ENCODE measurements at places on chromosomes 5 and 9.

DNA sequence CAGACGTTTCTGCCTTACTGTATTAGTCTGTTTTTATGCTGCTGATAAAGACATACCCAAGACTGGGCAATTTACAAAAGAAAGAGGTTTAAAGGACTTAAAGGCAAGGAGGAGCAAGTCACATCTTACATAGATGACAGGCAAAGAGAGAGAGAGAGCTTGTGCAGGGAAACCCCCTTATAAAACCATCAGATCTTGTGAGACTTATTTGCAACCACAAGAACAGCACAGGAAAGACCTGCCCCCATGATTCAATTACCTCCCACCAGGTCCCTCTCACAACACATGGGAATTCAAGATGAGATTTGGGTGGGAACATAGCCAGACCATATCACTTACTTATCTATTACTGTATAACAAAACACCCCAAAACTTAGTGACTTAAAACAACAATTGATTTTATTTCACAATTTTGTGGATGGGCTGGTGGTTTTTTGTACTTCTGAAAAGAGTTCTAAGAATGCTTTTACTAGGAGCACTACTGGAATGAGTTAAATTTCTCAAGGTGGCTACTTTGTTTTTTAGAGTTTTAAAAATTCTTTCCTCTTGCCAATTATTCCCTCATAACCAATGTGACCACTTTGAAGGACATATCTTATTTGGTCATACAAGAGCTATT, 10.3 kb downstream of the RUSC2 start:
- no peak for DNase-seq

DNA sequence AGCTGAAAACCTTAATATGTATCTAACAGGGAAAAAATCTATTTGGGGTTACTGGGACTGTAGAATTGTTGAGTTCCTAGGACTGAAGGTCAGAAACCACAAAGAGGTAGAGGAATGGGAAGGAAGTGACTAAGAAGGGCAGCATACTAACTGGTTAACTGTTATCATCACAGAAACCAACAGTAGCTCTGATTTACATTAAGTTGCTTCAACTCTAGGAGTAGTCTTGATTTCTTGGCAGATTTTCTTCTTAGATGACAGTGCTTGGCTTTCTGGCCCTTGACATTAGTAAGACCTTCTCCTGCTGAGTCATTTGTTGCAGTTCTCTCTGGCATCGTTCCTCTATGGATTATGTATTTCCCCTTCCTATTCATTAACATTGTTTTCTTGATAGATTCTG, 116.1 kb upstream of the RASA1 start:
- no peak for DNase-seq

GRCh38 chr9:131732061-131732526, 7.8 kb downstream of the RAPGEF1 start:
- DNase-seq = no peak

GRCh38 chr5:54807421-54807820, 178.0 kb downstream of the ESM1 start:
- DNase-seq = no peak

DNA sequence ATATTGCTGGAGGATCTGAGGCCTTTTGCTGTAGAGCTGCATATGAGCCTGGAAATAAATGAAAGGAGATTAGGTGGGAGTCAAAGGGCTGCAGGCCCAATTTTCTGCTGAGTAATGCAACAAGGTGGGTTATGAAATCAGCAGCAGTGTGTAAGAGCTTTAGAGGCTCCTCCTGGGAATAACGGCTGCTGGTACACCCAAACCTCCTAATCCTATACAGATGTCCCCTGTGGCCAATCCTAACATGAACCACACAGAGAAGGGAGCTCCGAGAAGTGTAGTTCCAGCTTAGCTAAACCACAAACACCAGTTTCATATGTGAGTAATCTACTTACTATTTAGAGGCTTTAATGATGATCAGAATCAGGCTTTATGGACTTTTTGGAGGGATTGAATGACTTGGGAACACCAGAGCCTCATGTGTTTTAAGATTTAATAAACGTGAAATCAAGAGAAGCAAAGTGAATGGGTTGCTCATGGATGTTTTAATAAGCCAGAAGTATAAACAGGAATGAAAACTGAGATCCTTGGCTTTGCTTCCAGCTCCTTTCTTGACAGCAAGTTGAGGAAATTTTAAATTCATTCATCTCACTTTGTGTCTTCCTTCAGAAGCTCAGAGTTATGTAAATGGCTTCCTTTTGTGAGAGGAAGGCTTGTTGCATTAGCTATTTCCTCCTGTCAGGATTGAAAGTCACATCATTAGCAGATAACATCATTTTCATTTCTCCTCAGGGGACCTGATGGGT, 437.5 kb downstream of the TMEM232 start:
- no peak for DNase-seq
